ENCODE measurements at places on chromosomes 2 and 18. TPM values are rescaled to one million over a fixed set of nuclear protein-coding genes. Genes with fewer than 3 reads are reported as not detected.

The AGPS gene
- polyA plus RNA-seq = 9.8 TPM

The RND3 gene
- 56.7 TPM for polyA plus RNA-seq

The DYNAP gene
- not detected for polyA plus RNA-seq

DNA sequence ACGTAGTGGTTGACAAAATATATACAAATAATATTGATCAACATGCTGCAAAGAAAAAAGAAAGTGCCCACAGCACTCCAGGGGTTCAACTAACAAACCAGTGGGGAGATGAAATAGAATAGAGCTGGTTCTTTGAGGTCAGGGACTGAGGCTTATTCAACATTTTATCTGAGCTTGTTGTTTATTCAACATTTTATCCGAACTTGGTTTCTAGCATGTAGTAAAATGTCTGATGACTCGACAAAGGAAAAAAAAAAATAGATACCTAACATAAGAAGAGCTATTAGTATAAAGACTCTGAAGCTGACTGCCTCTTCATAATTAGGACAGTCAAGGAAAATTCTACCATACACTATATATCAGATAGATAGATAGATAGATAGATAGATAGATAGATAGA lies 440.9 kb downstream of the NRXN1 start:
- H3K4me1 ChIP-seq = no peaks in the 10 kb centered on the region
- no peak overlapping the region for H3K27ac ChIP-seq
- H3K36me3 ChIP-seq = no peaks in the 10 kb centered on the region
- no peaks in the 10 kb centered on the region for H3K27me3 ChIP-seq
- no peak overlapping the region for H3K4me3 ChIP-seq

DNA sequence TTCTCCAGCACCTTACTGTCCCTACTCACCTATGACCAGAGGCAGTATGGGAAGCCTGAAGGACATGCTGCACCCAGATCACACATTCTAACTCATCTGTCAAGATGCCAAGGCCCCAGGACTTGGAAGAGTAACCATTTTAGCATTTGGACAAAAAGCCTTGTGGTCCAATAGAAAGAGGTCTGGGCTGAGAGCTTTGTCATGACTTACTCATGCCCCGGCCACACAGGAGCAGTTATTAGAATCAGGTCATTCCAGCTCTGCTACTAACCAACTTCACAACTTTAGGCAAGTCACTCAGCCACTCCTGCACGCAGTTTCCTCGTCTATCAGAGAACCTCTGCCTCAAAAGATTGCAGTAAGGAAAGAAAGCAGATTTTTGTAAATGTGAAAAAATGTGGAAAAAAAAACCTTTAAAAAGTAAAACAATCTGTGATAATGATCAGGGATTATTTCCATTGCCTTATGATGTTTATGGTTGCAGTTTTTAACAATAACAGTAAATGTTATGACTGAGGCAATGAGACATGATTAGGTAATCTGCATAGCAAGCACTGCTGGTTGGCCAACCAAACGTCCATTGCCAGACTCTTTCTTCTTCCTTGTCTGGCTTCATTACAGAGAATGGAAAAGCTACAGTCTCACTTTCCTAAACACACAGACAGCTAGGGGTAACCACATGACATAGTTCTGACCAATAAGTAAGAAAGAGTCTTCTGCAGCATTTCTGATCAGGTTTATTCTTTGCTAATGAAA lies 255.4 kb upstream of the CHAC2 start:
- H3K4me3 ChIP-seq = no peak overlapping the region
- no peak for DNase-seq
- H3K4me1 ChIP-seq = no peaks in the 10 kb centered on the region
- no peaks in the 10 kb centered on the region for H3K27me3 ChIP-seq
- no peak overlapping the region for H3K27ac ChIP-seq
